ENCODE measurements at places on chromosomes 1 and 21.

DNA sequence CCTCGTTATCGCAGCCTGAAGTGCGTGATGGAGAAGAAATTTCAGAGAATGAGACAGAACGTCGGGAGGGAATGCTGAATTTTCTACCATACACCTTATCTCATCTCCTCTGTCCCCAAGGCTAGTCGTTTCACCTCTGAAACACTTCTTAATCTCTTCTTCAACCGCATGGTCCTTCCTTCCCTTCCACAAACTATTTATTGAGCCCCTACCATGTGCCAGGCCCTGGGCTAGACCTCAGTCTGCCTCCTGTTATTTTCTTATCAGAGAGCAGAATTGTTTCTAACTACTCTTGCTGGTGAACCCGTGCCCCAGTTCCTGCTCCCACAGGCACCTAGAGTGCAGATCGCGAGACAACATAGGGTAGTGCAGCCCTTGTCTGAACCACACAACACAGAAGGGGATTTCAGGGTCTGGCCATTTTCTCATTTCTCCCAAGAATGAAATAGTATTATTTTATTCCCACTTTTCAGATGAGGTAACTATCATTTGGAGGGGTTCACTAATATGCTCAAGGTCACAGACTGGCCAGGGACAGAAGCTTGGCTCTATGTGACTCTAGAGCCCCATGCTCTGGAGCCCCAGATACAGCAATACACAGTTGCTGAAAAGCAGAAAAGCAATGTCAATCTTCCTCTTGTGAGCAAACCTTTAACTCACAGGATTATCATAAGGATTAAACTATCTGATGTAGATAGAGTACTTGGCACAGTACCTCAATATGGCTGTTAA is 598 bp upstream of the ADIPOR1 start:
- DNase-seq = no peak

- peak; percentile 84 for DNase-seq
These were observed at the start of gene WNT4 for GRCh38 chr1:22143065-22144033. Gene WNT4 (minus strand): TSS chr1:22143097. CDS start chr1:22142922, 175 bp downstream.

GRCh38 chr21:42276076-42276475 is 39.1 kb downstream of the TFF3 start:
- DNase-seq = no peak

- DNase-seq = no peak
These were observed 114.3 kb downstream of the NAV1 start for GRCh38 chr1:201653233-201653632.

GRCh38 chr1:68181165-68181556 is 51.2 kb downstream of the WLS start:
- DNase-seq = no peak

DNA sequence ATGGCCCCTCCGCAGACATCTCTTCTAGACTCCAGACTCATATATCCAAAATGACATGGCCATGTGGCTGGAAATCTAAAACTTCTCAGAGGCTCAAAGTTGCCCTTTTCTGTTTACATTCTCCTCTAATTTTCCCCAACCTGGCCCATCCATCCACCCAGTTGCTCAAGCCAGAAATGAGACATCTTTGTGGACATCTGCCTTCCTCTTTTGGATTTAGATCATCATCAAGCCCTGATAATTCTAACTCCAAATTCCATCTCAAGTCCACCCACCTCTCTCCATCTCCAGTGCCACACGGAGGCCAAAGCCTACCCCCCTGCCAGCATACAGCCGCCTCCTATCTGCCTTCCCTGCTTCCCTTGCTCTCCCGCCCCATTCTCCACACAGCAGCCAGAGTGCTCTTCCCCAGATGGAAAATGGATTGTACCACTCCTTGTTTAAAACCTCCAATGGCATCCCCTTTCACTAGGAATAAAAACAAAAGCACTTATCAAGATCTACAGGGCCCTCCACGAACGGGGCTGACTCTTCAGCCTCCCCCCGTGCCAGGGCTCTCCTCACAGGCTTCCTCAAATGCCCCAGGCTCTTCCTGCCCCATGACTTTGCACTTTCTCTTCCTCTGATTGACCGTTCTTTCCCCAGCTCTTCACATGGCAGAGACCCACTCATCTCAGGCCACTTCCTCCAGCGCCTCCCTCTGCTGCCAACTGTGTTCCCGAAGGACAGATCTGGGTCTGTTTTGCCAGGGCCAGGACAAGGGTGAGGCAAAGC is 40.1 kb downstream of the SYT6 start:
- no peak for DNase-seq

- no peak for DNase-seq
These were observed 6.3 kb upstream of the OSBPL9 start for GRCh38 chr1:51610637-51611036.
